ENCODE measurements at places on chromosomes 1 and 21. TPM values are rescaled to one million over a fixed set of nuclear protein-coding genes. Genes with fewer than 3 reads are reported as not detected.

Gene MAP7D1
- total RNA-seq: 93.2 TPM

Gene RGS4
- 235 TPM for total RNA-seq

Gene CFAP57
- 0.32 TPM for total RNA-seq

Gene LCE2C
- not detected for total RNA-seq

Gene CYP2J2
- total RNA-seq: 0.91 TPM

Gene TRMT13
- total RNA-seq: 8.8 TPM

Gene NCSTN
- 82.8 TPM for total RNA-seq

Gene SLC45A1
- 0.76 TPM for total RNA-seq

Gene MTX1
- 58.1 TPM for total RNA-seq

Gene LCE1F
- not detected for total RNA-seq

Gene KIAA1614
- total RNA-seq: 2.6 TPM

Gene LPGAT1
- 71.7 TPM for total RNA-seq

Gene CHI3L1
- total RNA-seq: 1.5 TPM

Gene HLX
- 11.7 TPM for total RNA-seq
